ENCODE measurements at places on chromosomes 6 and 20.

DNA sequence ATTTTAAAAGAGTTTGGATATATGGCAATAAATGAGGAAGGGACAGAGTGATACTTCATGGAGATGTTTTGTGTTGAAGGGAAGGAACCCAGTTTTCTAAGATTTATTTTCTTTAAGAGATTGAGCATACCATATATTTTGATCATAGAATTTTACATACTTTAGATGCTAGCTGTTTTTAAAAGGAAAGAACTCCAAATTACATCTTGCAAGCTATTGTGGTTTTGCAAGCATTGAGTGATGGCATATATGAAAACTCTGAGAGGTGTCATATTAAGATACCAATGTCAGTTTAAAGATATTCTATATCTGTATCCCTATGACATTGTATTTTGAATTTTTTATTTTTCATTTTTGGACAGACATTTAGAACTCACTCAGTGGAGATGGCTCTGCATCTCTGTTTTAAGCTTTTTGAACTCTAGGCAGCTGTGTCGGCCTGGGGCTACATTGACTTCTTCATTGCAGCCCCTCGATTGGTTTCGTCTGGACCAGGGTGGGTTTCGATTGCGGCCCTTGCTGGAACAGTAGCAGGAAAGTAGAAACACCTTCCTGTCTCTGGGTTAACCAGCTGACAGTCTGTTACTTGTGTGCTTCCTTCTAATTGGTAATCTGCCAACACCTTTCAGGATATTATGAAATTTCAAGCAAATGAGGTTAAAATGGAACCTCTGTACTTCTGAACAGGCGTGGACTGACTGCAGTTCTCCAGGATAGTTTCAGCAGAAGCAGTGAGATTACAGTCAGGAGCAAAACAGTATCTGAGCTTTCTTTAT lies 14.0 kb downstream of the IGF2R start:
- DNase-seq, result no peak

GRCh38 chr20:64025826-64026412 lies 10.1 kb upstream of the C20orf204 start:
- no peak for DNase-seq

DNA sequence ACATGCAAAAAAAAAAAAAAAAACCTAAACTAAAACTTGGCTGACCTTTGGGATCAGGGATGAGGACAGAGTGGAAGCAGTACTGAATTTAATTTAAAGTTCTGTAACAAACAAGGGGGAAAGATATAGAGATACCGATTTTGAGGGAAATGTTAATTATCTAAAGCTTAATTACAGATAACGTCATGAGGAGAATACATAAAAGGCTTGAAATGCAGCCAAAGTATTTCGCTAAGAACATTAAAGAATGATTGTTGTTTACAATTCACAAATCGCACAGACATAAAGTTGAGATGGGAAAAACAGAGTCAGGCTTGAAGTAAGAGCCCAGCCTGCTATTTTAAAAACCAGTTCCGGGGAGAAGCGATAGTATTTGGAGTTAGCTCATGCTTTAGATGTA lies 208.0 kb upstream of the SASH1 start:
- DNase-seq, result no peak

GRCh38 chr6:34514593-34515472 lies 41.3 kb downstream of the SPDEF start:
- peak; percentile 50 for DNase-seq

DNA sequence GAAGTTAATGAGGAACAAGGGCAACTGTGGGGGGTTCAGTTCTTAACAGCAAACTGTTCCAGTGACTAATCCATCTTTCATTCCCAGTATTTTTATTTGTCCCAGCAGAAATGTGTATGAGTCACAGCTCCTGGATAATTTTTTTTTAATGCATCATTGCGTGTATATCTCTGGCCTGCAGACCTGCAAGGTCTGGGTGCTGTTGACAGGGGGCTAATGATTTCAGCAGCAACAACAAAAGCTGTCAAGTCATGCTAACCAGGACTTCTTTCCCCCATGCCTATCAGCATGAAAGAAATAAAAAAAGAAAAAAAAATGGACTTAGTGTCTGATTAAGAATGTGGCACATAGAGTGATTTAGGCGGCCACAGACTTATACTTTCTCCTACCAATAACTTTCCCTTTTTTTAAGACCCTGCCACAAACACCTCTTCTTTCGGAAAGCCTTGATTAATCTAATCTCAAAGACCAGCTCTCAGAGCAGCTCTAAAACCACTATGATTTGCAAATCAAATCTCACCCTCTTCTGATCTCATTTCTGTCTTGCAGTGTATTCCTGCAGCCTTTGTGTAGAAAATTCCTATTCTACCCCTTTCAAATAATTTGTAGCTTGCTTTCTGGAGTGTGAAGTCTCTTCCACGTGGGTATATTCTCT lies 14.2 kb upstream of the PREX1 start:
- DNase-seq, result no peak
